Activated CD8-positive, alpha-beta T cell treated with anti-CD3 and anti-CD28 coated beads for 36 hours (primary cell): ENCODE measurements at places on chromosomes 3 and 15. TPM values are rescaled to one million over a fixed set of nuclear protein-coding genes. Genes with fewer than 3 reads are reported as not detected.

DNA sequence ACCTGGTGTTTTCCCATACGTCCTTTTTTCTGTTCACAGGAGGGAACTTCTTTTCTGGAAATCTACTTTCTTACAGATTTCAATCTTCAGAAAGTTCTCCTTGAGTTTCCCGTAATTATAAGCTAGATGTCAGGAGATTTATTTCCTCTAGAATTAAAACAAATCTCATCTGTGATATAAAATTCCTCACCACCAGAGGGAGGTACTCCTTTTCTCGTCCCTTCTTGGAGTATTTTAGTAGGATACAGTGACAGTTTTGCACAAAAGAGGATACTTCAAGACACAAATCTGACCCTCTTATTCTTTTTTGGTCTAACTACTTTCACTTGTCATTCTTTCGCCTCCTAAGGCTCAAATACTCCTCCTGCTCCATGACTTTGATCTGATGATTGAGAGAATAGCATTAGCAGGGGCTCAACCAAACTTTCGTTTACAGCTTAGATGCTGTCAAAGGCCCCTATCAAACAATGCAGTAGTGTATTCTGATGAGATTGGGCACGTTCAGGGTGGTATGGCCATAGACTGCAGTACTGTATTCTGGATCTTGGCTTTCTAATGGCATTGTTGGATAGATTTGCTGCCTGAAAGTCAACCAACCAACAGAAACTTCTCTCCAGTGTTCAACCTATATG, 38.0 kb downstream of the TMEM41A start:
- no peak for DNase-seq

DNA sequence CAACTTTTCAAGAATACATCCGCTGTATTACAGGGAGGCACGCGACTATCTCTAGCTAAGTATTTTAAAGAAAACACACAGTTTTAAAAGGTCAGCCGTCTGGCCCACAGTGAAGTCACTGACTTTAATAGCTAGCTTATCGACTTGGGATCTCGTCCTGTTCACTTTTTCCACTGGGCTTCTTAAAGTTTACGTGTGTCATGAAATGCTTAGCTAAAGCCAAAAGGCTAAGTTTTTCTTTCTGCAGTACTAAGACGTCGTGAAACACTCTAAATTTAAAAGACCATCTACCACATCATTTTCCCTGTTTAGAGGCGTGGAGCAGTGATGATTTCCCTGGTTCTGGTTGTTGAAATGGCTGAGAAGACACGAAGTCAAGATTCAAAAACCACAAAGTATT, 27.1 kb downstream of the LRIG1 start:
- DNase-seq: peak; percentile 67

DNA sequence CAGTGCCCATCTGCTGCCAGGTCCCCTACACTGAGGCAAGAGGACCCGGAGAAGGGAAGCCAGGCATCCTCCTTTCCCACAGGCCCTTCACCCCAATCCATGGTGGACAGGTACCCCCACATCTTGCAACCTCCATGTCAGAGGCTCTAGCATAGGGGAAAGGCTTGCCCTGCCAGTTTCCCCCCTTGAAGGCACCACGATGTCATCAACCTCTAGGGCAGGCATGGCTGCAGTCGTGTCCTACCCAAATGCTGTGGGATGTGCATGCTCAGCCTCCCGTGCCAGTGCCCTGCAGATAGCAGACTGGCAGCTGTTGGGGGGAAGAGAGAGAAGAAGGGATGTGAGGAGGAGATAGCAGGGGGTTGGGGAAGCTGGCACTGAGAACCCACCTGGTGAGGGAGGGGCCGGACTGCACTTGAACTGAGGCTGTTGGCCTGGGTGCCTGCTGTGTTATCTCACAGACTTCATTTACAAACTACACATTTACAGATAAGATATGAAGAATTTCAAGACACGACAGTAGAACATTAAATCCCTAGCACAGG, 197.5 kb downstream of the ADAMTS9 start:
- no peak for DNase-seq

GRCh38 chr3:15361494-15362214, 29.3 kb upstream of the SH3BP5 start:
- DNase-seq: peak; percentile 81

GRCh38 chr3:15612001-15612400, 10.5 kb downstream of the BTD start:
- no peak for DNase-seq

GRCh38 chr3:9153904-9154619, 95.4 kb downstream of the SRGAP3 start:
- no peak for DNase-seq

GRCh38 chr15:65248511-65249255, 37.4 kb upstream of the CILP start:
- no peak for DNase-seq

GRCh38 chr15:45919806-45920205, 285.0 kb downstream of the SQOR start:
- no peak for DNase-seq

Gene CSPG4
- total RNA-seq: not detected

Gene MINAR1
- 0.45 TPM for total RNA-seq

Gene ACAN
- total RNA-seq: not detected

Gene SLC22A14
- total RNA-seq: not detected

Gene SEMA3G
- not detected for total RNA-seq

Gene GMPS
- 148 TPM for total RNA-seq

Gene LEKR1
- 1.1 TPM for total RNA-seq

Gene GOLGA8S
- total RNA-seq: 0.16 TPM

Gene UBAP1L
- 2.9 TPM for total RNA-seq
